ENCODE measurements at places on chromosomes 6 and 20.

DNA sequence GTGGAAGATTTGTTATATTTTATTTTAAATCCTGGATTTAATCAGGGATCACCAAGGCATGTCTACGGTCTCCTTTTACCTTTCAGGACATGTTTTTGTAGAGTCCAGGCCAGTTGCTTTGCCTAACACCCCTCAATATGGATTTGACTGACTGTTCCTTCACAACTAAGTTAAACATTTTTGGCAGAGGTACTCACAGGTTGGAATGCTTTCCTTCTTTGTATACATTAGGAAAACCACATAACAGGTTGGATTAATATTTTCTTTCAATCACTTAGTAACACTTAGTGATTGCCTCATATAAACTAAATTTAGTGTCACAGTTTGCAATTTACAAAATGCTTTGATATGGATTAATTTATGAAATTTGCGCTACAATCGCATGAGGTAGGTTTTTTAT lies 64.5 kb downstream of the IPCEF1 start:
- no peak for DNase-seq

DNA sequence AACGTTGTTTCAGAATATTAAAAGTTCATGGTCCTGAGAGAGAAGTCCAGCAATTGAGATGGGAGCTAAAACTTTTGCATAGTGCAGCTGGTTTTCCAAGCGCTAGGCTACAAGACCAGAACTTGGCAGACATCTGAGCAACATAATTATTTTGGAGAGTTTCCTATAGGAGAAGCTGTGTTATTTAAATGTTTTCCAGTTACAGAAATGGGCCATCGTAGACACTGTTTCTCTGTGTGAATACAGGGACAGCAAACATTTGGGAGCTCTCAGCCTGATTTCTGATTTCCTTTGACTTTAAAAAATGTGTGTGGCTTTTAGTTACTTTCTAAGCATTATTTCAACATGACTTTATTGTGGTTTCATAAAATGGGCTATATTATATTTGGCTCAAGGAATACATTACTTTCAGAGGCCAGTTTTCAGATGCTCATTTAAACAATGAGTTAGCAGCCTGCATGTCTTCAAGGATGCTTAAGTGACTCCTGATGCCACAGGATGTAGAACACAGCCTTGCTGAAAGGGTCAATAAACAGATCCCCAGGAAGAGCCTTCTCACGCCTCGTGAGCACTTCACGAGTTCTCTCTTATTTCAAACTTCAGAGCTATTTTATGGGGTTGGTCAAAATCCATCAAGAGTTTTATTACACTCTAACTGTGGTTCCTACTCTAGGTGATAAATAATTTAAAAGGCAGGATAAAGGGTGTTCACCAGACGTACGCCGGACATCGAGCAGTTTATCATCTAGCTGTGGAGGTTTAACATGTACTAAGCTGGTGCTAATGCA lies 193.8 kb downstream of the SMOC2 start:
- no peak for DNase-seq

DNA sequence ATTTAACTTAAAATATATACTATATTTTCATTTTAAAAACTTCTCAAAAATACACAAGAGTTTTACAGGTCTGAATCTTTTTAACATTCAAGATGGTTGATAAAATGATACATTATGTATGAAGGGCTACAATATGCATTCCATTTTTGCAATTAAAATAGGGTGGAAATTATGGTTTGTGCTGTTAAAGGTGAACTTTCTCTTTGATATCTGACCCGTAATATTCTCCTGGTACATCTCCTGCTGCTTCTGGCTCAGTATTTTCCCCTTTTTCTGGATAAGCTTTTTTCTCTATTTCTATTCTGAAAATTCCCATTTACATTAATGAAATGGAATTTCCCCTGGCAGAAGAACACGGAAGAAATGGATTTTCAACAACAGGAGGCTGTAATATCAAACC lies 27.4 kb upstream of the LCA5 start:
- DNase-seq = no peak

- DNase-seq = no peak
Observed at GRCh38 chr20:39661833-39662232, 699.7 kb downstream of the DHX35 start.

DNA sequence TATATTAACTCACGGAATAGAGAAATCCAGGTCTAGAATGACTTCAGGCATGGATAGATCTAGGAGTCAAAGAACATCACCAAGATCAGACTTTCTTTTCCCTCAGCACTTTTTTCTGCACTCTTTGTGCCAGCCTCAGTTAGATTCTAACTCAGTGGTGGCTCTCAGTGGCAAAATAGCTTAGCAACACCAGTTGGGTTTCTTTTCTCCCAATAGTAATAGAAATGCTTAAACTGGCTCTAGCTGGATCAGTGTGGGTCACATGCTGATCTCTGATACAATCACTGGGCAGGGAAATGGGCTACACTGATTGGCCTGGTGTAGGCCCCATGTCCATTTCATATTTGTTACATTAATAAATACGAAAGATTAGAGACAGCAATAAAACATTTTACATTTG lies 44.2 kb upstream of the ARFGEF2 start:
- DNase-seq = no peak

GRCh38 chr6:1110164-1110563 lies 201.7 kb upstream of the FOXQ1 start:
- no peak for DNase-seq

GRCh38 chr20:10313701-10314100 lies 95.1 kb downstream of the SNAP25 start:
- no peak for DNase-seq

GRCh38 chr6:6688951-6689350 lies 100.4 kb downstream of the LY86 start:
- DNase-seq = no peak

DNA sequence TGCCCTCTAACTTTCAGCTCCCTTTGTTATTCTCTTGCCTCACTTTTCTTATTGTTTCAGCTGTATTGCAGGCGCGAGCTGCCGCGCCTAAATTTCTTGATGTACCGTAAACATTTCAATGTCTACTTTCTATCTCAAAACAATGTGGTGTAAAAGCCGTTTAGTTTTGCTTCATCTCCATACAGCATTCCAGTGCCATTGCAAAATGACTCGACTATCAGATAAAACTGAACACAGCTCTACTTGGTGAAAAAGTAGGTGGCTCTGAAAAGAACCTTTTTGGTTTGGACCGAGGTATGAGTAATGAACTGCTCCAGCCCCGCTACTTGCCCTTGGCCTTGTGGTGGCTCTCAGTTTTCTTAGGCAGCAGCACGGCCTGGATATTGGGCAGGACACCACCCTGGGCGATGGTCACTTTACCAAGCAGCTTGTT lies 74.6 kb downstream of the OR2B2 start:
- DNase-seq = no peak

GRCh38 chr6:157376706-157377230 lies 4.2 kb upstream of the ZDHHC14 start:
- no peak for DNase-seq

DNA sequence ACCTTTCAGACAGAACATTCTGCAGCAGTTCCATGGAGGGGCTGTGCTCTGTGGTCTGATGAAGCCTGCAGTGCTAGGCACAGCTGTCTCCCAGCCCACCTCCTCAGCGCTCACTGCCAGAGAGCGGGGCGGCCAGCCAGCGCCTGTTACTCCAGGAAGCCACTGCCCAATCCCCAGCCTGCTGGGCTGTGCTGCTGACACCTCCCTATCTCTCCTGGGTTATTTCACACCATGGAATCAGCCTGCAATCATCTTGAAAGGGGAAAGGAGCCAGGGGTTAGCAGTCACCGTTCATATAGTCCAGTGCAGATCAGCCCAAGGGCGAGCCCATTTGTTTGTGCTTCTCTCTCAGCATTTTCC lies 46.3 kb upstream of the NHSL1 start:
- no peak for DNase-seq

Measured in T1000 (cell line).